ENCODE measurements at places on chromosomes 7 and 10.

DNA sequence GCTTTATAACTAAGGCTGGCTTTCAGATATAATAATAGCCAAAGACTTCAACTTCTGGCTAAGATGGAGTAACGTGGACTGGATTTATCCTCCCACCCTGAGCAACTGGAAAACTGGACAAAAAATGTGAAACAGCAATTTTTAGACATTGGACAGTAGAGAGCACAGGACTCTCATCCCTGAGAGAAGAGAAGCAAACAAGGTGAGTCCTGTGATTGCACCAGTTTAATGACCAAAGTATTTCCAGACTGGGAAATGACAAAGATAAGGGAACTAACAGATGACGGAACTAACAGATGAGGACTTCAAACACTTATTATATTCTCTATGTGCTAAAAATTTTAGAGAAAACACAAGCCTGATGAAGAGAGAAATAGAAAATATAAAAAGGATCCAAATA, 175.7 kb upstream of the SLC25A13 start:
- no peak for DNase-seq

DNA sequence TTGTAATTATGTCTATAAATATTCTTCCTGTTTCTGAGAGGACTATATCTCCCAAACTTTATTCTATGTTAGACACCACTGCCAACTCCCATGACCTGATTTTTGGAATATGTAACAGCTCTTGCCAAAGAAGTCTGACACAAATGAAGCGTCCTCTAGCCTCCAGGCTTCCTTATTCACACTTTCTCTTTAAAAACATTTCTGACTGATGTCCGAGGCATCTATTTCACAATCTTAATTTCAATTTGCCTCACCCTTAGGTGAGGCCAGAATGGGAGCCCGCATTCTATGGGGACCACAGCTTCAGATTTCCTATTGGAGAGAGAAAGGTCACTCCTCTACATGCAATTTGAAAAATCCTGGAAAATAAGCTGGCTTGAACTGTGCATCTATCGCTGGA, 873.2 kb downstream of the GATA3 start:
- no peak for DNase-seq

GRCh38 chr7:101173752-101174244, 6.3 kb downstream of the NAT16 start:
- no peak for DNase-seq

GRCh38 chr7:99386584-99387238, 12.2 kb downstream of the ARPC1B start:
- DNase-seq: peak; percentile 41

DNA sequence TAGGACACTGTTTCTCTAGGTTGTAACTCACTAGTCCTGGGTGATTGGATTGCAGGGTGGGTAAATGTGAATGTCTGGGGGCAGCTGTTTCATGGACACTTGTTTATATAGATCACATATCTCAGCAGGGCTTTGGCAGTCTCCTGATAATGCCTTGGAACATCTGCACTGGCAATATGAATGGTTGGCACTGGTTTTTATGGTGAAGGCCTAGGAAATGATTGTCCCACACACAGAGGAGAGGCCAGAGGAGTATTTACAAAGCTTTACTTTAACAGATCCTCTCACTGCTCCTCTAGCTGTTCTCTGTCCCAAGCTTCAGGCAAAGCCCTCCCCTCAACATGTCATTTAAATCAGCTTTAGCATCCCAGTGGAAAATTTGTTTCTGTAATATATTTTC, 171.3 kb upstream of the STEAP4 start:
- DNase-seq: no peak

GRCh38 chr7:102029616-102030015, 212.2 kb downstream of the CUX1 start:
- no peak for DNase-seq

- peak; percentile 82 for DNase-seq
These were observed 38.2 kb downstream of the HTRA1 start for GRCh38 chr10:122499491-122499941.
